Parietal lobe (tissue), 2 donors: ENCODE measurements at places on chromosomes 11 and 22. TPM values are rescaled to one million over a fixed set of nuclear protein-coding genes. Genes with fewer than 3 reads are reported as not detected.

The KCNQ1 gene
- not detected for total RNA-seq

The PRRG4 gene
- total RNA-seq: under 0.01 TPM

The TYMP gene
- 1.3 TPM for total RNA-seq

The ART1 gene
- not detected for total RNA-seq

The MAJIN gene
- not detected for total RNA-seq

The PLAAT2 gene
- total RNA-seq: not detected

The OR2AT4 gene
- total RNA-seq: not detected

The HTR3A gene
- 0.63 TPM for total RNA-seq
